Mucosa of gallbladder (tissue), 1 donor: ENCODE measurements at places on chromosomes 1 and 21.

DNA sequence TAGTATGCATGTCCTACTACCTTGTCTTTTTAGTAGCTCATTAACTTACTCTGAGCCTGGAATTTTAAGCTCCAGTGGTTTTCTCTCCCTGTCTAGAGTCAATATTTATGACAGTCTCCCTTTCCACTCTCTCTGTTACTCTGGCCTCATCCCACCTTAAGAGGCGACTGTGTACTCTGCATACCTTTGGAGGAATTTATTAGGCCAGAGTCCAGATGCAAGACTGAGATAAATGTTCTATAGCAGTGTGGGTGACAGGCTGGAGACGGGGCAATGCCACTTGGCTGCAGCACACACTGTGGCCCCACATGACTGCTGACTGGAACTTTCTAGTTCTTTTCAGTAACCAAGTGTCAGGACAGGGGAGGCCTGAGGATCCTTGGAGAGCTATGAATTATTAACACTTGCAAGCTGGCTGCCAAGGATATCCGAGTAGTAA, 4.1 kb upstream of the PDZK1 start:
- peak; percentile 82 for DNase-seq

GRCh38 chr1:3341236-3341994, 113.0 kb upstream of the ARHGEF16 start:
- no peak for DNase-seq

DNA sequence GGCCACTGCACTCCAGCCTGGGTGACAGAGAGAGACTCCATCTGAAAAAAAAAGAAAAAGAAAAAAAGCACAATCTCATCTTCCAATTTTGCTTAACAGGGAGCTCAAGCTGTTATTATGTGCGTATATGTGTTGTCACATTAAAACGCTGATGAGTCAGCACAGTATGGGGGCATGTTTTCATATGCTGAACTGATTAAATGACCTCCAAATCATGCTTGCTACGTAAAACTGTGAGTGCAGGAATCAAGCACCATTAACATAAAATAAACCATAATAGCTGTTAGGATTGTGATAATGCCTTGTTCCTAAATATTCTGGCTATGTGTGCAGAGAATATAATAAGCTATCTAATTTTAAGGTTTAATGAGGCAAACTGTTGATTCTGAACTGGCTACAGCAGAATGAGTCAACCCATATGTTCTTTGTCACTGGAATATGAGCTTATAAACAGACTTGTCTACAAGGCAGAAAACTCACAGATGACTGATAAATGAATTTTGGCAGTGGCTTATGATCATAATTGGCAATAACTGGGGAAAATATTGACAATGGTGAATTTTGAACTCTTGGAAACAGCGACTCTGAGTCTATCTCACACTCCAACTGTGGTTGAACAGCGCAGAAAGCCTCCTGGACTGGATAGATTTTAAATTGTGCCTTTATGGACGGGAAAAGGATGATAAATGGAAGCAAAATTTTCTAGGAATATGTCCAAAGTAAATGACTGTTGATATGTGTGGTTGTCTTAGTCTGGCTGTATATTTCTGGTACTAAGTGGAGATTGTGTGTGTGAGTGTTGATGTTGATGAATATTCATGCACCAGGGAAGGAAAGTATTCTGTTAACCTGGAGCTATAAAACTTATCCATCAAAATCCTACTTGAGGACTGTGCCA, 75.5 kb downstream of the VCAM1 start:
- no peak for DNase-seq

- no peak for DNase-seq
These were observed 7.1 kb downstream of the PERM1 start for GRCh38 chr1:974687-975328.

GRCh38 chr1:50271968-50272578, 151.2 kb downstream of the DMRTA2 start:
- DNase-seq, result peak; percentile 16

DNA sequence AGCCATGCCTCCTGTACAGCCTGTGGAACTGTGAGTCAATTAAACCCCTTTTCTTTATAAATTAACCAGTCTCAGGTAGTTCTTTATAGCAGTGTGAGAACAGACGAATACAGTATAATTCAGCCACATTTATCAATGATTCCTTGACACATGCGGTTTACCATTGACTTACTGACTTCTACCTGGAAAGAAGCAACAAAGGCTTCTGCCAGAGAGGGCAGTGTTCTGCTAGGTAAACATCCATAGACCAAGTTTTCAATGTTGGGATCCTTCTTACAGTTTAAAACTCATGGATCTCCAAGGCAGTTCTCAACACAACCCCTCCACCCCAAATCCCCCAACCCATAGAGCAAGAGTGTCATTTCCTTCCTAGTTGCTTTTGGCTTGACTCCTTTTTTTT, 150.6 kb downstream of the ZNF648 start:
- no peak for DNase-seq

GRCh38 chr1:185062710-185063370, 17.5 kb downstream of the RNF2 start:
- no peak for DNase-seq

DNA sequence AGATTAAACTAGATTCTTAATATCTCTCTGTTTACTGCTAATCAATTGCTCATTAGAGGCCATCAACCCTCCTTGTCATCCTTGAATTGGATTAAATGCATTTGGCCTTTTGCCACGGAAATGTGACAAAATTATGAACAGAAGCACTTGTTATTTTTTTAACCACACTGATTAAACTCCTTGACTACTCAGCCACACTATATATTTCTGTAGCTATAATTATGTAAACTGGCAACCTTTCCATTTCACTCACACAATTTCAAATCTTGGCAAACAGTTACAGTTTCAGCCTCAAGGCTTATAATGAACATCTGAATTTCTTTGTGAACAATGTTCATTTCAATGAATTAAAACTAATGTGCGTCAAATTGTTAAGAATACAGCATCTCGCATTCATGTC, 10.1 kb downstream of the ADAMTS5 start:
- DNase-seq, result no peak

- DNase-seq, result no peak
These were observed 2.8 kb upstream of the GPR153 start for GRCh38 chr1:6263716-6264115.

DNA sequence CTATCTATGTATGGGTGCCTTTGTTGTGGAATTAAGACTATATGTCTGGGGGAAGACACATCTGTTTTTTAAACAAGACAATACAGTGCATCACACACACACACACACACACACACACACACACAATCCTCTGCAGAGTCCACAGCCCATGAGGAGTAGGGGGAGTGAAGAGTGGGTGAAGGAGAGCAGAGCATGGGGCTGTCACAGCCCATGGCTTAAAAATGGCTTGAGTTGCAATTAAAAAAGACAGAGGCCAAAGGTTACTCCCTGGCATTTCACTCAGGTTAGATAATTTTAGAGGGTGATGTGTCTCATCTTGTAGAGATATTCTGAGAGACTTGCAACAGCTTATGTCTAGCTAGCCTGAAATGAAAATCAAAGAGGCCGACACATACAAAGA, 176.5 kb upstream of the PLXNA2 start:
- no peak for DNase-seq

GRCh38 chr1:178094739-178095645, 1.1 kb downstream of the RASAL2 start:
- no peak for DNase-seq

GRCh38 chr1:110356379-110356778, 17.2 kb downstream of the RBM15 start:
- peak; percentile 39 for DNase-seq

GRCh38 chr1:115137191-115137590, 47.9 kb upstream of the TSPAN2 start:
- DNase-seq, result no peak

DNA sequence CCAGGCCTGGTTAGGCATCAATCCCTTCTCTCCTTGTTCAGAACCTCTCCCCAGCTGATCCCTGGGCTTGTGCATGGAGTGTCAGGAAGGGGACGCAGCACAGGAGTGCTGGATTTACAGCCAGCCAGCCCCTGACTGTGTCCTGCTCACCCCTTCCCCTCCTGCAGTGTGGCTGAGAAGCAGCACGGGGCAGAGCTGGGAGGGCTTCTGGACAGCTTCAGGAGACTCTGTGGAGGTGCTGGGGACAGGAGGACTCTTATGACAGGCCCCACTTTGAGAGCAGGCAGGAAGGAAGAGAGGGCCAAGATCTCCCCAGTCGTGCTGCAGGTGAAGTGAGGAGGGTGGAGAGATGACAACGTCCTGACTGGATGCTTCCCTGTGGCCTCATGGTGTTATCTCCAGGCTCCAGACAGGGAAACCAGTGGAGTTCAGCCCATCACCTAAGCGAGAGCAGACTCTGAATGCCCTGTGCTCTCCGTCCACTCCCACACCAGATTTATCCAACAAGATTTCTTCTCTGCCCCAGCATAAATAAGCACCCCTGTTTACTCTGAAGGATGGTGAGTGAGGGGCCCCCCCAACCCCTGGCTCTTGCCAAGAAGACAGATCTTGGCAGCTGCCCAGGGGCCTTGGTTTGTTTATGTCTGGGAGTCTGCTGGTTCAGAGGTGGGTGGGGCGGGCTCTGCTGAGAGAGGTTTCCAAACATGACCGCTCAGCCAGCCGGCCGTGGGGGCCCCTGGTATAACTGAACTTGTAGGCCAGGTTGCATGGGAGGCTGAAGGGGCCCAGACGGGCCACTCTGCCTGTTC, 21.3 kb downstream of the TMCC2 start:
- peak; percentile 52 for DNase-seq

GRCh38 chr1:72847651-72848050, 565.3 kb upstream of the NEGR1 start:
- no peak for DNase-seq

GRCh38 chr1:193083365-193084088, 21.7 kb downstream of the GLRX2 start:
- no peak for DNase-seq

DNA sequence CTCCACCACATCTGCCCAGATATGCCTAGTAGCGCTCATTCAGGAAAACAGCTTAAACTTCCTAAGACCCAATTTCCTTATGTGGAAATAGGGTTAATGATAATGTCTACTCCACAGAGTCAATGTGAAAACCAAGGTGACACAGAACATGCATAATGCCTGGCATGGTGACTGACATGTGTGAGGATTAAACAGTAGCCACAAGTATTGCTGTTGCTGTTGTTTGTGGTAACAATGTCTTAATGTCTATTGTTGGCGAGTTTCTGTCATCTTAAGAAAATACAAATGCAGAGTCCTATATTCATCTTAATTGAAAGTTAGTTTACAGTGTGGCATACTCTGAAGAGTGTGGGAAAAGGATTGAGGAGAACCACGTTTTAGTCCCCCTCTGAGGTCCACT, 75.6 kb upstream of the NGF start:
- DNase-seq, result no peak
